ENCODE measurements at places on chromosomes 6 and 20. TPM values are rescaled to one million over a fixed set of nuclear protein-coding genes. Genes with fewer than 3 reads are reported as not detected.

The KCNK16 gene
- total RNA-seq: not detected

The LY6G6F gene
- total RNA-seq: not detected

The ALDH5A1 gene
- 8.1 TPM for total RNA-seq

The COX4I2 gene
- total RNA-seq: 0.76 TPM

The ETV7 gene
- 2.6 TPM for total RNA-seq

The RAB44 gene
- total RNA-seq: 0.32 TPM

The OR2H2 gene
- total RNA-seq: not detected

The PACRG gene
- total RNA-seq: 1.1 TPM

The PPIL6 gene
- 2.9 TPM for total RNA-seq

The NINL gene
- 1.8 TPM for total RNA-seq

The TAP1 gene
- total RNA-seq: 131 TPM

The POU5F1 gene
- total RNA-seq: 3.4 TPM
